ENCODE measurements at places on chromosomes 3 and 15.

GRCh38 chr3:182027366-182027765, 315.6 kb downstream of the SOX2 start:
- DNase-seq, result no peak

GRCh38 chr15:87661454-87662355, 594.8 kb downstream of the NTRK3 start:
- no peak for DNase-seq

DNA sequence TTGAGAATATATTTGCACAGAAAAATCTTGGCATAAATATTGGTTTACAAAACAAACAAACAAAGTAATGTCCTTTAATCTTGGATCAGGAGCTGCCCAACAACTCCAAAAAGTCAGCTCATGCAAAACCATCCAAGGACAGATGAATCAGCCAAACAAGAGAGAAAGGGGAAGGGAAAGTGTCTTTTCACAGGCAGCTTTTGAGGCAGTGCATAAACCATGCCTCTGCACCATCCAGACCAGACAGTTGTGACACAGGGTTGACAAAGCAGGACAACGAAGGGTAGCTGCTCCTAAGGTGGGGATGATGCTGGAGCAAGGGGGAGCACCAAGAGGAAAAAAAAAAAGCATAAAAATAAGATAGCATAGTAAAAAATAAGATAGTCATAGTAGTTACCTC, 8.7 kb downstream of the CD86 start:
- no peak for DNase-seq

DNA sequence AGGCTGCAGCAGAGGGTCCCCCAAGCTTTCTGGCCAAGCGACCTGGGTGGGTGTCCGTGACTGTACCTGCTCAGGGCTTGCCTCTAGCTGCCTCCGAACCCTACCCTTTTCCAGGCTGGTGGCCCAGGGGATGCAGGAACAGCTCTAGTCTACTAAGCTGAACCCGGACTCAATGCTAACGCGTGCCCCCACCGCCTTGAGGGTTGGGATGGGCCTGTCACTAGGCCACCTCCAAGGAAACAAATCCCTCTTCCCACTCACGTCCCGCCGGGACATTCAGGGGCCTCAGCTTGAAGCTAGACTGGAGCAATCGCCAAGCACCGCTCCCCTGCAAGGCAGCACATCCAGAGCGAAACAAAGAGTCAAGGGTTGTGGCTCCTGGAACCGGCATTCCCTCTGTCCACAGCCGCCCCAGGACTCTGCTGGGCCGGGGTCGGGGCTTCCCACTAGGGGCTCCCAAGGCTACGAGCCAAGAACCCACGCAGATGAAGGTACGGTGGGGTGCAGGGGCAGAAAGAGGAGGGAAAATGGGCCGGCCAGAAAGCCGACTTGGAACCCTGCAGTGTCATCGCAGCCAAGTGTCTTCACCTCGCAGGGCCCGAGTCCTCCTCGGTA, 2.9 kb downstream of the FBXL22 start:
- peak; percentile 25 for DNase-seq

- DNase-seq, result no peak
Measured at GRCh38 chr15:100039994-100040393, 301.8 kb downstream of the ADAMTS17 start.

- no peak for DNase-seq
Measured at GRCh38 chr3:37456270-37456708, 281.9 kb upstream of the LRRFIP2 start.

DNA sequence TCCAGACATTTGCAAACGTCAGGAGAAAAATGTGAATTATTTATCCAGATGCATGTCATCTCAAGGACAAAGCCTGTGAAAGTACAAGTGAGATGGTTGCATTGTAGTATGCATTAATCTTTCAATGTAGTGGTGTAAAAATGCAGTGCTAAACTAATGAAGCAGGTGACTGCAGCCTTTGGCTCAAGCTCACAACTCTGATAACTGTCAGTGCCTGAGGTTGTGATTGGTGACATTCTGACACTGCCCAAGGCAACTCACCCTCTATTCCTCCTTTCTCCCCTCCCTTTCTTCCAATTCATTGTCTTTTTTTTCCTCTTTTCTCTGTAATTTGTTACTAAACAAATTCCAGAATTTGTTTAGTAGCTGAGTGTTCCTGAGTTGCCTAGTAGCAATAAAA, 20.0 kb upstream of the TMOD3 start:
- DNase-seq, result no peak

DNA sequence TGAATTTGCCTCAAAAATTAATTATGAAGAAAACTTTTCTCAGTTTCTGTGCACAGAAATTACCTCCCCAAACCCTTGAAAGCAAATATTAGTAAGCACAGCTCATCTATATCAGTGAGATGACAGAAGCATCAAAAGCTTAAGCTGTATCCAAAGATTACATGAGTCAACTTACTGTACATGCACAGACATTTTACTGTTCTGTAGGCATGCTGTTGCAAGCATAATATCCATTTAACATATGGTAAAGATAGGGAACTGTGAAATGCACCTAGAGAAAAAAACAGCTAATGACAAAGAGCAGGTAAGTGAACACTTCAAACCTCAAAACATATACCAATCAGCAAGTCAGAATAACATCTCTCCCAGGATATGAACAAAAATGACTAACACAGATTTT, 20.9 kb downstream of the SHOX2 start:
- DNase-seq, result no peak

- no peak for DNase-seq
Measured at GRCh38 chr15:66505430-66505811, 295 bp downstream of the ZWILCH start.

DNA sequence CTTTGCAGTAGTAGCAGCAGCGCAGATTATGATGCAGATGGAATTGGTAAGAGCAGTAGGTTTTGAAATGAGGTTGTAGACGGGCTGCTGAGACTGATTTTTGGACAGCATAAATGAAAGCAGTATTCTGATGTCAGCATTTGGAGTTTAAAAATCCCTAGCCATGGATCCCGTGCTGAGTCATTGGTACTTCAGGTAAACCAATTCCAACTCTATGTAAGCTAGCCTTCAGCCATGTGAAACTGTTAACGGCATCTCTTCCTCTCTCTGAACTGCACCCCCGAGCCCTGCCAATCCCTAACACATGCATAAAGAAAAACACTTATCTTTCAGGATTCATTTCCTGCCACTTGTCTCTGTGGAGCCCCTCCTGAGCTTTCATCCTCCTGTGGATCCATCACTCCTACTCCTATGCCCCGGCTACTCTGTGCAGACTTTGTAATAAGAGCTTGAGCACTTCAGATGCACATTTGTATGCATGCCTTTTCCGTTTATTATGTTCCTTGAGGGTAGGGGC, 119.0 kb downstream of the AKAP13 start:
- DNase-seq, result no peak

DNA sequence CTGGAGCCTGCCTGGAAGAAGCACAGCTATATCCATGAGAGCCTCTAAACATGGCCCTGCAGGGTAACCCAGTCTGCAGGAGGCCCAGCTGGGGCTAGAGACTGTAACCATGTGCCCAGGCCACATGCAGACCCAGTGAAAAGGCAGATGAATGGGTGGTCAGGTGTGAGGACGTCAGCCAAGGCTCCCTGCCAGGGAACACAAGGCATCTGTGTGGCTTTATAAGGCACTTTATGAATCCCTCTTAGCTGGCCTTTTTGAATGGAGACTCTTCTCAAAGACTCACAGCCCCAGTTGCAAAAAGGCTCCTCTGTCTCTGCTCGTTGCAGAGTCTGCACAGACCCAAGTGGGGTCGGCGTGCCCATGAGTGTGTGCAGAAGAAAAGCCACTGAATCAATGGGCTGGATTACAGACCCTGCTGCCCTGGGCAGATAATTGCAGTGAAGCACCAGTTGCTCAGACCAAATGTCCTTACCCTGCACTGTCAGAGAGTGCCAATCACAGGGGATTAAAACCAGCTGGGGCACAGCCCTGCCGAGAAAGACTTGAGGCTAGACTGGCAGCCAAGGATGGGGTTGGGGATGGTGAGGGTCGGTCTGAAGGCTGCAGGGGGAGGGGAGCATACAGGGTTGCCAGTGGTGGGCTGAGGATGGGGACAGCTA, 154.2 kb downstream of the RAB11A start:
- DNase-seq, result no peak

DNA sequence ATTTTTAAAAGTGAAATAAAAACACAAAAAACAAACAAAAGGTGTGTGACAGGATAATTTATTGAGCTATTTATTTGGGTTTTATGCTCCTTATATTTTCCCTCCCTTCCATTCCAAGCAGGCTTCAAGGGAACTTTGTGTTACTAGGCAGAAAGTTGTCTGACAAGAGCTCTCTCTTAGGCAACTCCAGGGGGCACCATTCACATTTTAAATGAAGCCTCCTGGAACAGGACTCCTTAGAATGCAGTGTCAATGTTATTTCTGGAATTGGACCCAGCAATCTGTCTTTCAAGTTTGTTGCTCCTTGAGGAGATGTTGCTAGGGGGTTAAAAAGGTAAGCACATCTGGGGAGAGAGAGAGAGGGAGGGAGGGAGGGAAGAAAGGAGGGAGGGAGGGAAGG, 5.4 kb upstream of the RFX7 start:
- DNase-seq, result no peak

- peak; percentile 2 for DNase-seq
Measured at GRCh38 chr3:32421991-32422859, 30.6 kb downstream of the CMTM7 start.

DNA sequence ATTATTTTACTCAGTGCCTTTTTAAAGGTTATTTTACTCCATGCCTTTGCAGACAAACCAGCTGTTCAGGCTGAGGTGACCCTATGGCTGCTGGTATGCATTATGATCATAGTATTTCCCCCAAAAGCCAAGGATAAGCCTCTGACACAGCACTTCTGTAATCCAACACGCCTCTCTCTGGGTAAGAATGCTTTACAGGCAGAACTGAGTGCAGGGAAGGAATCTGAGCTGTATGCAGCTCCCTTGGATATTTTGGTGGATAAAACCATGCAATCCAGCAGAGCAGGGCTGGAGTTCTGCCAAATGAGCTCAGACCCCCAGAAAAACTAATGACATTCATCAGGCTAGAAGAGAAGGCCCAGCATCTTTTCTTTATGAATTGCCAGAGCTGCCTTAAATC, 11.7 kb upstream of the MAP1A start:
- no peak for DNase-seq

DNA sequence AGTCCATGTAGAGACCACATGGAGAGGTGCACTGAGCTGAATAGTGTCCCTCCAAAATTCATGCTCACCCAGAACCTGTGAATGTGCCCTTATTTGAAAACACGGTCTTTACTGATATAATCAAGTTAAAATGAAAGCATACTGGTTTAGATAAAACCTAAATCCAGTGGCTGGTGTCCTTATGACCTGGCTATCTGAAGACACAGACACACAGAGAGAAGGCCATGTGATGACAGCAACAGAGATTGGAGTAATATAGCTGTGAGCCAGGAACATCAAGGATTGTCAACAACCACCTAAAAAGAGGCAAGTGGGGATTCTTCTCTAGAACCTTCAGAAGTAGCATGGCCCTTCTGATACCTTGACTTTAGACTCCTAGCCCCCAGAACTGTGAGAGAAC, 54.7 kb upstream of the CD47 start:
- DNase-seq, result no peak

GRCh38 chr3:164208821-164209220, 869.5 kb downstream of the SI start:
- DNase-seq, result no peak

GRCh38 chr3:127425505-127426443, 137.9 kb upstream of the PRR20G start:
- DNase-seq, result no peak

GRCh38 chr15:35720019-35720418, 174.1 kb upstream of the DPH6 start:
- DNase-seq, result no peak

- DNase-seq, result no peak
Measured at GRCh38 chr3:147851062-147851461, 441.9 kb downstream of the ZIC1 start.

GRCh38 chr3:150158943-150159625, 188.4 kb upstream of the PFN2 start:
- DNase-seq, result no peak

- no peak for DNase-seq
Measured at GRCh38 chr3:153313302-153313965, 151.4 kb downstream of the RAP2B start.

DNA sequence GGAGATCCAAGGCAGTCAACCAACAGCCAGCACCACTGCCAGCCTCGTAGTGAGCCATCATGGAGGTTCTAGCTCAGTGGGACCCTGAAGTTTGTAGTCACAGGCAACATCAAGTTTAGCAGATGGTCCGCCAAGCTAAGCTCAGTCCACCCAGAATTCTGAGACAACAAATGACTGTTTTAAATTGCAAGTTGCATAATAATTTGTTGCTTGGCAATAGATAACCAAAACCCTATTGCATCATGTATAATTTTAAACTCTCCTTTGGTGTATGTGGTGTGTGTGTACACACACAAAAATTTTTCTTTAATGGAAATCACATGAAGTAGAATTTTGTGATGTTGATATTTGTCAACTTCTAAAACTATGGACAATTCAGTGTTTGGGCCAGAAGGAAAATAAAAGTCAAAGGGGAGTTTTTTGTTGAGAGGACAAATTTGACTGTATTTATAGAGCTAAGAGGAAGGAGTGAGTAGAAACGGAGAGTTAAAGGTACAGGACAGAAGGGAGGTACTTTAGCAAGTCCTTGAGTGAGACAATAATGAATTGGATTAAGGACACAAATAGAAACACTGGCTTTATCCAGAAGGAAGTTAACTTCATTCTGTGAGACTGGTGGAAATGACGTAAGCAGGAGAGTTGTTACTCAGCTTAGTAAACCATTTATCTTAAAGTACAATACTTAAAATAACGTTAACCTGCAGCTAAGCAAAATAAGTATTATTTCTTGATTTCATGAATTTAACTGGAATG, 83.6 kb downstream of the NCEH1 start:
- no peak for DNase-seq

- no peak for DNase-seq
Measured at GRCh38 chr3:53544357-53544756, 49.9 kb downstream of the CACNA1D start.

- no peak for DNase-seq
Measured at GRCh38 chr15:89307791-89308190, 26.8 kb downstream of the POLG start.

DNA sequence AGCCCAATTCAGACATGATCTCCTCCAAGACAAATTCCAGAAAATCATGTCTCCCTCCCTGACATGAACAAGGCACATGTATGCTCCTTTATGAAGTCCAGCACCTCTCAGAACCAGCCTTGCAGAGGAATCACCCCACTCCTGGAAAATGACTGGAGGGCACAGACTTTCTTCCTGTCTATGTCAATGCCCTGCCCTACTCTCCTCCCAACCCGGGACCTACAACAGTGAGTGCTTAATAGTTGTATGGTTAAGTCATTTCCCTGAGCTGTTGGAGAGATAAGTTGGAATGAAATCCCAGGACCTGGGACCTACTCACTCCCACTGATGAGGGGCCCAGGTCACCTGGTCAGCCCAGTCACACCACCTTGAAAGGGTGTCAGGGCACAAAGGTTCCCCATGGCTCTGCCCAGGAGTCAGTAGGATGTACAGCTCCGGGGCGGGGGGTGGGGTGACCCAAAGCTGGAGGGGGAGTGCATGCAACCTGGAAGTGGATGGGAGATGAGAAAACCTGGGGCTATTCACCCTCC, 80.1 kb upstream of the HERC1 start:
- DNase-seq, result no peak

GRCh38 chr3:171458864-171459136, 1.4 kb downstream of the TNIK start:
- DNase-seq, result no peak

GRCh38 chr3:25783661-25784512, 644 bp upstream of the NGLY1 start:
- DNase-seq, result no peak

GRCh38 chr3:118541796-118542195, 492.9 kb downstream of the IGSF11 start:
- DNase-seq, result no peak

Data from stimulated activated CD4-positive, alpha-beta T cell treated with anti-CD3 and anti-CD28 coated beads, Interleukin-4, amount 100 ng/mL, for 24 hours (primary cell).